ENCODE measurements at places on chromosomes 11 and 22. TPM values are rescaled to one million over a fixed set of nuclear protein-coding genes. Genes with fewer than 3 reads are reported as not detected.

GAL3ST1 gene
- not detected for total RNA-seq

B4GALNT4 gene
- 1.2 TPM for total RNA-seq

RAB3IL1 gene
- not detected for total RNA-seq

MPEG1 gene
- 0.05 TPM for total RNA-seq
